ENCODE measurements at places on chromosomes 12 and 14.

DNA sequence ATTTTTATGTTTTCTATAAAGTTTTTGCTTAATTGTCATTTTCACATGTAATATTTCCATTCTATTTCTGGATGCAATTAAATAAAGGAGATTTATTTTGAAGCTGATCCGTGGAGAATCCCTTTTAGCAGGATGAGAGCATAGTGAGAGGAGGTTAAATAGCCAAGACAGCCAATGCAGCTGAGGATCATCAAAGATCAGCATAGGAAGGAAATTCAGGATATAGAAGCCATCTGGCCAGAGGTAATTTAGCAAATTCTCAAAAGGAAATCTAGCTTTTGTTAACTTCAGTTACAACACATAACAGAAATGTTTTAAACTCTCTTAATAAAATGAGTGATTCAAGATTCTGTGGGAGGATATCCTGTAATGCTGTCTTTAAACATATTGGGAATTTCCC lies 122.8 kb upstream of the PDE3A start:
- DNase-seq: no peak

DNA sequence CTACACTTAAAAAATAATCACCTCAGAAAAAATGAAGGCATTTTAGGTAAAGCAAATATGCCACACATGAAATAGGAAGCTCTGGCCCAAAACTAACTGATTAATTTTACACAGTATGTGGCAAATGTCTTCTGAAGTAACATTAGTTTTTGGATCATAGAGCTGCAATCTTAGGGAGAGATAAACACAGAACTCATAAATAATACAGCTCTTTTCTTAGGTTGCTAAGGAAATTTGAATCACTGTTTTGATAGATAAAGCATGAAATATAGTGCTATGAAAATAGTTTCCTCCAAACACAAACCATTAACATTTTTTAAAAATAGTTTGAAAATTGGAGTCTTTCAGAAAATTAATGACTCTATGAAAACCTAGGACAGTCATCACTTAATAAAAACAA lies 15.0 kb downstream of the RASSF9 start:
- DNase-seq: no peak

GRCh38 chr12:58503731-58504130 lies 416.6 kb downstream of the LRIG3 start:
- DNase-seq: no peak

GRCh38 chr12:49017891-49018260 lies 700 bp downstream of the PRKAG1 start:
- DNase-seq: no peak

DNA sequence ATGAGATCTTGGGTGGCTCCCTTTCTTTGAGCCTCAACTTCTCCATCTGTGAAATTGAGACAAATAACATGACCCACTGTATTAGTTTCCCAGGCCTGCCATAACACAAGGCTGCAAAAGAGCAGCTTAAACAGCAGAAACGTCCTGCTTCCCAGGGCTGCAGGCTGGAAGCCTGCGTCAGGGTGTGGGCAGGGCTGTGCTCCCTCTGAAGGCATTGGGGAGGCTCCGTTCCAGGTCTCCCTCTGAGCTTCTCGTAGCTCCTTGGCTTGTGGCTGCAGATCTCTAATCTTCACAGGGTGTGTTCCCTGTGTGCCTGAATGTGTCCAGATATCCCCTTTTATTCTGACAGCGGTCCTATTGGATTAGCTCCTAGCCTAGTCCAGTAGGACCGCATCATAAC lies 147.1 kb downstream of the VRK1 start:
- no peak for DNase-seq

GRCh38 chr12:57844709-57845477 lies 1.6 kb downstream of the CTDSP2 start:
- DNase-seq: peak; percentile 62

DNA sequence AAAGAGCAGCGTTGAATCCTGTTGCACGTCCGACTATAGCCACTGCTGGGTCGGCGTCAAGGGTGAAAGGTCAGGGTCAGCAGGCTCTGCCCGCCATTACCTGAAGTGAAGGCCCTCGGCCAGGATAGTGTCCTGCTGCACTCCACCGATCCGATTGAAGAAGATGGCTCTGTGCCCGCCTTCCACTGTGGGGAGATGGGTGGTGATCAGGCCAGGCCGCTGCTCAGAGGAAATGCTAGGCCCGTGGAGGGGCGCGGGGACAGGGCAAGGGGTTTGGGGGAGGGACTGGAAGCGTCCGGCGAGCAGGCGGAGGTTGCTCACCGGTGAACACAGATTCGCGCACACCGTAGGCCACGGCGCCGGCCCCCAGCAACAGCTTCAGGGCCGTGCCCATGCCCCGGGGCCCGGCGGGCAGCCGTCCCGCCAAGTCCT lies 352 bp downstream of the PHB2 start:
- DNase-seq: peak; percentile 46

DNA sequence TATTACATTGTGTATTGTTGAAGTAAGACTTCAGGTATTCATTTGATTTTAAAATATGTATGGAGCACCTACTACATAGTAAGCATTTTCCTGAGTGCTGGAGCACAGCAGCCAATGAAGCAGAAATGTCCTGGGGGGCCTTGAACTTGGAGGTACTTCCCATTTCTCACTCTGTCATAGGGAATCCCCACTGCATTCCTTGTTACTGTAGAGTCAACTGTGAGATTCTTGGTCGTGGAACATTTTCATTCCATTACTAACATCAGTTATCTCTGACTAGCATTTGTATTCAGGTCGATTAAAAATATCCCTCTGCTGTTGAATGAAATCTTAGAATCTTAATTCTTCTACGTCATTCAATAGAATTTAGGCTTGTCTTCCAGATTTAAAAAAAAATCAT lies 66.7 kb downstream of the PDE3A start:
- no peak for DNase-seq

DNA sequence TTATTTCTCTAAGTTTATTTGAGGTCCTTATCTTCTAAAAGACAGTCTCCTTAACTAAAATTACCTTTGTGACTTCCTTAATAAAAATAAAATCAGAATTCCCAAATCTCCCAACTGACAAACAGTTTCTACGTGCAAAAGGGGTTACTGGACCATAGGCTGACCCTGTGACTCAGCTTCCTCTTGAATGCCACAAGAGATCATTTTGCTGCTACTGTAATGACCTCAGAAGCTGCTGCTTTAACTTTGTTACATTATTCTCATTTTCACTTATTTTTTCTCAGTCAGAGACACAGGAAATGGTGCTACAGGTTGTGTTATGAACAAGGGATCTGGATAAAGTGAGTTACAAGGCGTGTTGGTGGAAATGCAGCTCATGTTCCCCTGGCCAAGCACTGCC lies 132.2 kb upstream of the TMTC2 start:
- no peak for DNase-seq

DNA sequence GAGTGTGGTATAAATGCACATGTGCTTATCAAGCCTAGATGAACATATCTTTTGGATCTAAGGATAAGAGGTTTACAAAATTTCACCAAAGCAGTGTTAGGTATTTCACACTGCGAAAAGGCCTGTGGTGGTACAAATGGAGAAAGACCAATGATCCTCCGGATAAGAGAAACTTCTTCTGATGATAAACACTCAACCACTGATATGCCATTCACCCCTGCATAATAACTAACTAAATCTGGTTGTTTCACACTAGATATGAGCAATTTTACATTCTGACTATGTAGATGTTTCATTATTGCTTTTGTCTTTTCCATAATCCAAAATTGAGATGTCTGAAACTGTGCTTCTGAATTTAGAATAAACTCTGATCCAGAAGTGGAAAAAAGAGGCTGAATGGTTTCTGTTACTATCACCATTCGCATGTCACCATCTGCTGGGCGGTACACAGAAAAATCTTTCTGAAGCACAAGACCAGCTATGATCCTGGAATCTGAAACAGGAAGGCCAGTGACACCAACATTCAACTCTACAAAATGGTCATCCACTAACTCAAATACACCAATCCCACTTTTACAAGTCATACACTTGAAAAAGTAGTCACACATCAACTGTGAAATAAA lies 1.3 kb downstream of the BBS10 start:
- DNase-seq: no peak

GRCh38 chr12:110234755-110235154 lies 46.3 kb upstream of the ATP2A2 start:
- DNase-seq: no peak

DNA sequence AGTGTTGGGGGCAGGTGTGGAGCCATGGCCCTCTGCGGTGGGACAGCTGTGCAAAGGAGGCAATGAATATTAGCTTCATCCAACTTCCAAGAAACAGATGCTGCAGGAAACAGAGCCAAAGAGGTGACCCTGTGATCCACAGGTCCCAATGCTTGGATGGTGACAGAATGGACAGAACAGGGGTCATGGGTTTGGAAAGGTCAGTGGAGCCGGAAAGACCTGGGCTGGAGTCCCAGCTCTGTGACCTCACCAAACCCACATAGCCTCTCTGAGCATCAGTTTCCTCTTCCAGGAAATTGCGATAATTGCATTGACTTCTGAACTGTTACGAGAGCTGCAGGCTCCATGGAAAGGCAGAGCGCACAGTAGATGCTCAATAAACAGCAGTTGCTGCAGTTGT lies 110.2 kb upstream of the GSC start:
- DNase-seq: no peak

- DNase-seq: peak; percentile 56
Measured at GRCh38 chr14:103084021-103084919, at the start of gene LBHD2. LBHD2 (plus strand) TSS chr14:103084210; CDS start chr14:103086013, 1,803 bp downstream.

GRCh38 chr12:87074781-87075180 lies 818.6 kb upstream of the MGAT4C start:
- DNase-seq: no peak

DNA sequence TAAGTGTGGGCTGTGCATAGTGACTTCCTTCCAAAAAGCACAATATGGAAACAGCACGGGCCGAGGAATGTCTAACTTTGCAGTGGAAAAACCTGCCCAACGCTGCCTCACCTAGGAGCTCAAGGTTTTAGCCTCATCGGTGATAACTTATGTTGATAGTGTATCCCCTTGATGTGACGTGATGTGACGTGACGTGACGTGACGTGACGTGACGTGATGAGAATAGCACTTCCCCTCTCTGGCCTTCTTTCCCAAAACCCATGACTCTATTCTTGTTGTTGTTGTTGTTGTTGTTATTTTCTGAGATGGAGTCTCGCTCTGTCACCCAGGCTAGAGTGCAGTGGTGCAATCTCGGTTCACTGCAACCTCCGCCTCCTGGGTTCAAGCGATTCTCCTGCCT lies 64.5 kb downstream of the KCNK13 start:
- no peak for DNase-seq

- DNase-seq: peak; percentile 84
Measured at GRCh38 chr12:55742719-55743405, at the start of gene GDF11. GDF11 (plus strand) TSS chr12:55743122; CDS start chr12:55743317, 195 bp downstream.

GRCh38 chr14:67986131-67986841 lies 166.7 kb downstream of the RAD51B start:
- no peak for DNase-seq

DNA sequence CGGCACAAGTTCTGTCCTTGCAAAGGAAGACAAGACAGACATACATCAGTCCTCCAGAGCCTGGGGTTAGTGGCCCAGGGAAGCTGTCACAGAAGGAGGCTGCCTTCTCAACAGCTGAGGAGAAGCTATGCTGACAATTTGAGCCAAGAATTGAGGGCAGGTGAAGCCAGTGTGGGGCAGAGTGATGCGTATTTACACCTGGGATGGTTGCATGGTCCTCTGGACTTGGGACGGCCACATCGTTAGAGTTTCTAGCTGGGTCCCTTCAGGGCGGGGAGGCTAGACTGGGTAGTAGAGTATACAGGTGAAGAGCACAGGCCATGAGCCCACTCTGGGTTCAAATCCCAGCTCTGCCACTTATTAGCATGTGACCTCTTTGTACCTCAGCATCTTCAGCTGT lies 16.5 kb downstream of the KRT85 start:
- no peak for DNase-seq

DNA sequence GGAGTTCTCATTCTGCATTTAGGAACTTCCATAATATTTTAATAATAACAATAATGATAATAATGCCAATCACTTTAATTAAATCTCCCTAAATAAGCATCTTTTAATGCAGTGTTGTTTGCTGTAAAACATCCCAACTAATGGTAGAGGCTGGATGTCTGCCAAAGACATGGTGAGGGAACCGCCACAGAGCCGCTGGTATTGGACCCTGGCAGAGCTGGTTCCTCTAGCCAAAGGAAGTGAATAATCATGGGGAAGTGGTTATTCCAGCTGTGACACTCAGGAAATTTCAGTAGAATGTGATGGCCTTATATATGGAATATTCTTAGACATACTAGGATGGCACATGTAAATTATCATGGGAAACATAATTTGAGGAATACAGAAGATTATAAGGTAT lies 483.3 kb downstream of the ZFP36L1 start:
- DNase-seq: no peak

DNA sequence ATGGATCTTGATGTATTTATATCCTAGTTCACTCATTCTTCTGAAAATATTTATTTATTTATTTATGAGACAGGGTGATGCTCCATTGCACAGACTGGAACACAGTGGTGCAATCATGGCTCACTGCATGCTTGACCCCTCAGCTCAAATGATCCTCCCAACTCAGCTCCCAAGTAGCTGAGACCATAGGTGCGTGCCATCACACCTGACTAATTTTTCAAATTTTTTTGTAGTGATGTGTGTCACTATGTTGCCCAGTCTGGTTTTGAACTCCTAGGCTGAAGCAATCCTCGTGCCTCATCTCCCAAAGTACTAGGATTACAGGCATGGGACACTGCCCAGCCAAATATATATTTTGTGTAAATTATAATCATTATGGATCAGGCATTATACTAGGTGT lies 595.6 kb upstream of the ATP2B1 start:
- no peak for DNase-seq

GRCh38 chr12:63821781-63822251 lies 22.7 kb upstream of the SRGAP1 start:
- DNase-seq: no peak

GRCh38 chr12:57754411-57755193 lies at the start of gene MARCHF9:
MARCHF9 (plus strand) TSS chr12:57755103; CDS start chr12:57755529, 426 bp downstream.
- DNase-seq: peak; percentile 57

GRCh38 chr14:77032491-77032843 lies 4.0 kb upstream of the IRF2BPL start:
- DNase-seq: no peak

- no peak for DNase-seq
Measured at GRCh38 chr14:95374239-95374997, 54.7 kb upstream of the CLMN start.

DNA sequence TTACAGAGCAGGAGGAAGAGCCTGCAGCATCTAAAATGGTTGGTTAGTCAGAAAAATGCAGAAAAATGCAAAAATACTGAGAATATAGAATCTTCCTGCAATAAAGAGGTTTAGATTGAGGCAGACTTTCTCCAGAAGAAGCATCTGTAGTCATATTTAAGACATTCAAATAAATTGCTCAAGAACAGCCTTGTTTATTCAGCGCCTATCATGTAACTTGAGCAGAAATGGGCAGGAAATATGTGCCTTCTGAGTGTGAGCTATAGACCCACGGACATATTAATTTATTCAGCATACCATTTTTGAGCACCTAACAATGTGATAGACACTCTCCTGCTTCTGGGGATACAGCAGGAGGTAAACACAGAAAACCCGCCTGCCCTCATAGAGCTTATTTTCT lies 102.0 kb upstream of the HIF1A start:
- DNase-seq: no peak

GRCh38 chr14:70660967-70661893 lies 19.5 kb downstream of the TTC9 start:
- DNase-seq: no peak

- no peak for DNase-seq
Measured at GRCh38 chr12:8991371-8992345, 2.3 kb downstream of the KLRG1 start.

Measured in nephron progenitor cell (in vitro differentiated cells).